ENCODE measurements at places on chromosomes 13 and 19.

DNA sequence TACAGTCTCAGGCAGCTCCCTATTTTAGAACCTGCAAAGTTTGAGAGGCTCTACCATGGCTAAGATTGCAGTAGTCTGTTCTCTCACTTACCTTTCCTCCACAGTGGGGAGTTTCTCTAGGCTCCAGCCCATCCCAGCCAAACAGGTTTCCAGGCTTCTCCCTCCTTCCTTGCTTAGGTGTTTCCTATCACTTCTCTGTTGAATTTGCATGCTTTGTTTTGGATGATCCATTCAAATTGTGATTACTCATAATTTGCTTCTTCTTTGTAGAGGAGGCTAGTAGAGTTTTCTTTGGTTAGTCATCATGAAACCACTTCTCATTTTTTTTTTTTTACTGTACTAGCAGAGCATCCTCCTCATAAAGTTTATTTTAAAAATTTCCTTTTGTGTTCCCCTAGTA, 1242.2 kb upstream of the MIR17HG start:
- DNase-seq, result peak; percentile 1

- DNase-seq, result peak; percentile 51
Observed at GRCh38 chr13:38398711-38399493, 49.3 kb downstream of the UFM1 start.

DNA sequence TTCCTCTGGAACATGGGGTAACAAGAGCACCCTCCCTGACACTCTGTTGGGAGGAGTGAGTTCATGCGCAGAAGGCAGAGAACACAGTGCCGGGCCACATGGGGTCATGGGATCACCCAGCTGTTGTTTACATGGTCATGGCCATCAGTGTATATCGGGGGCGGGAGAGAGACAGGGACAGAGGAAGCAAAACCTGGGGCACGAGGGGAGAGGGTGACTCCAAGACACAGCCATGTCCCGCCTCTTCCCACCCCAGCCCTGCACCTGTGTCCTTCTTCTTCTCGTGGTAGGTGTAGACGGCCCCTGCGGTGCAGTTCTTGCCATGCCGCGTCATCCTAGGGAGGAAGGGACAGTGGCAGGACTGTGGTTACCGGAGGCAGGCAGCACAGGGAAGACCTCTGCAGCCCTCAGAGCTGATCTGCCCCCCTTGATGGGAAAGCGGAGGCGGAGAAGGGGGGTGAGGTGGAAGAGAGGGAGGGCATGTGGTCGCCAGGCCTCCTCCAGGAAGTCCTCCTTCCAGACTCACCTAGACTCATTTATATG, 19.9 kb downstream of the NOSIP start:
- peak; percentile 52 for DNase-seq

DNA sequence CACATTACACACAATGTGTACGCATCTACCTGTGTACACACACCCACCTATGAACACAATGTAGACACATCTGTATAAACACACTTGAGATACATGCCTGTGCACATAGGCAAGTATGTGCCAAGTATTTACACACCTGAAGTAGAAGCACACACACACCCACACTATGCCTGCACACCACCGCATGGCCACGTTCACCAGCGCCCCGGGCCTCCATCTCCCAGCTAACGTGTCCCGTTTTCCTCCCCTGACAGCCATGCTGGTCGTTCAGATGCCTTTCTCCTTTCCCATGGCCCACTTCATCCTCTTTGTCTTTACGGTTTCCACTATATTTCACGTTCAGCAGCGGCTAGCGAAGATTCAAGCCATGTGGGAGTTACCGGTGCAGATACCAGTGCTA, 6.9 kb downstream of the FUT2 start:
- no peak for DNase-seq

DNA sequence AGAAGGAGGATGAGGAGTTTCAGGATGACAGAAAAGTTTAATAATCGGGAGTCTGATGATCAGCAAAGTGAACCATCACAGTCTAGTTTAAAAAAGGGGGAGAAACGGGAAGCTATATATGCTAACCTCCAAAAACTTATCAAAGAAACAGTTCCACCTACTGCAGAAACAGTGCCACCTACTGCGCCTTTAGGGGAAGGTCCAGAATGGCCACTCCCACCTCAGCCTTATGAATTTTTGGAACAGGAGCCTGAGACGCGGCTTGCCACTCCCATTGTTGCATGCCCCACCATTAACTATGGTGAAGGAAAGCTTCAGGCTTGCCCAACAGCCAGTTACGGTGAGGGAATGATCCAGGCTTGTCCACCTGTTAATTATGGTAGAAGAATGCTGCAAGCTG, 929.0 kb downstream of the SLITRK6 start:
- no peak for DNase-seq

- no peak for DNase-seq
Observed at GRCh38 chr19:10374931-10375330, 5.4 kb downstream of the TYK2 start.

GRCh38 chr19:45168767-45169351, 8.1 kb upstream of the NKPD1 start:
- DNase-seq, result no peak

DNA sequence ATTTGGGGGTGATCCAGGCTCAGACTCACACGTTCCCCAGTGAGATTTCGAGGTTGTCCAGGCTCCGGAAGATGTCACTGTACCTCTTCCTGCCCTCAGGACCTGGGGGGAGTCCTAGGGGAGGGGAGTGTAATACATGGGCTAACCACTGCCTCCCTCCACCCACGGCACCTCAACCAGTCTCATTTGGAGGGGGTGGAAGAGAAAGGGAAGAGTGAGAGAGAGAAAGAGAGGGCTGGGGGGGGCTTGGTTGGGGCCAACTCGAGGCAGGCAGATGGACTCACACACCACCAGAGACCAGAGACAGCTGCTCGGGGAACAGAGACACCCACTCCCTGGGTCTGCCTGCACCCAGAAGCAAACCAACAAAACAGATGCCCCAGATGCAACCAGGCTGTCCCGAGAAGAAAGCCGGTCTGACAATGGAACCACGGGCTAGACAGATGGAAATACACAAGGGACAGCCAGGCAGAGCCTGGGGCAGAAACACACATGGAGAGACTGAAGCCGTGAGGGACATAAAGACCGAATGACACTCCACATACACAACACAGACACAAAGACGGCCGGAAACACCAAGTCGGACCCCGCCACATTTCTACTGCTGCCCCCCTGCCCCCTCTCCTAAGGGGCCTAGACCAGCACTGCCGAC, 825 bp downstream of the GMIP start:
- DNase-seq, result peak; percentile 72

DNA sequence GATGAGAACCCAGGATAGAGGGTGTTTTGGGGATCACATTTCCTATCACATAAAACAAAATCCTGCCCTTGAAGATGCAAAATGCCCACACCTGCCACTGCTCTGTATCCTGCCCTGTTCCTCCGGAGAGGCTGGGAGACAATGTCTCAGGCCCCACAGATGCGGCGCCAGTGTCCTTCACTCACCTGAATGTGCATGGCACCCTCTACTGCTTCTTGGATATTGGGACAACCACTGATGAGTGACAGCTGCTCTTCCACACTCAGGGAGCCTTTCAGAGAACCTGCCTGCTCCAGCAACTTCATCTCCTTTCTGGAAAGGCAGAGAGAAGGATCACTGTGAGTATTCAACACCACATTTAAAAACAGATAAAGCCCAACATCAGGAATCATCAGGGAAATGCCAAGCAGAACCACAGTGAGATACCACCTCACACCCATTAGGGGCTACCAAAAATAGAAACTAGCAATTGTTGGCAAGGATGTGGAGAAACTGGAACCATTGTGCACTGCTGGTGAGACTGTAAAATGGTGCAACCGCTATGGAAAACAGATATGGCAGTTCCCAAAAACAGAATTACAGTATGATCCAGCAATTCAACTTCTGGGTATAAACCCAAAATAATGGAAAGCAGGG, 36.4 kb downstream of the CRYL1 start:
- DNase-seq, result peak; percentile 71

- no peak for DNase-seq
Observed at GRCh38 chr13:77991003-77991402, 72.4 kb upstream of the EDNRB start.

DNA sequence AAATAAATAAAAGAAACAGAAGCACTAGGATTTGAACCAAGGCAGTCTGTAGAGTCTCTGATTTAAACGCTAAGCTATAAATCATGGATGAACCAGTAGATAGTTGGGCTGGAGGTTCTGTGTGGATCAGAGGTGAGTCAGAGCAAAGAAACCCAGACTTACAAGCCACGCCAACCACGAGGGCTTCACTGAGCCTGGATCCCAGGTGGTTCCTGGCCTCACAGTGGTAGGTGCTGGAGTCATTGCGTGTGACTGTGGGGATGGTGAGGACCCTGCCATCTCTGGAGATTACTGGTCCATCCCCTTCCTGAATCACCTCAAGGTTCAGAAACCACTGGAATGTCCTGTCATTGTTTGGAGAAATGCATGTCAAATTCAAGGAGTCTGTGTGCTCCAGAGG, 19.3 kb upstream of the CEACAM20 start:
- DNase-seq, result no peak

GRCh38 chr19:3397266-3398022, 31.1 kb downstream of the NFIC start:
- DNase-seq, result peak; percentile 83

DNA sequence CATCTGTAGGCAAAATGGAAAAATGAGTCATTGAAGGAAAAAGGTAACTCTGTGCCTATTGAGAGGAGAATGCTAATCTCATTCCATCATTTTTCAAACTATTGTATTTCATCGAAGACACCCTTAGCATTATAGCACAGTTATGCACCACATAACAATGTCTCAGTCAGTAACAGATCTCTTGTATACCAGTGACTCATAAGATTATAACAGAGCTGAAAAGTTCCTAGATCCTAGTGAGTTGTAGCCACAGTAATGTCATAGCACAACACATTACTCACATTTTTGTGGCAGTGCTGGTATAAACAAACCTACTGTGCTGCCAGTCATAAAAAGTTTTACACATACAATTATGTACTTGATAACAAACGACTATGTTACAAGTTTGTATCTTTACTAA, 1077.6 kb downstream of the DIAPH3 start:
- DNase-seq, result peak; percentile 1

DNA sequence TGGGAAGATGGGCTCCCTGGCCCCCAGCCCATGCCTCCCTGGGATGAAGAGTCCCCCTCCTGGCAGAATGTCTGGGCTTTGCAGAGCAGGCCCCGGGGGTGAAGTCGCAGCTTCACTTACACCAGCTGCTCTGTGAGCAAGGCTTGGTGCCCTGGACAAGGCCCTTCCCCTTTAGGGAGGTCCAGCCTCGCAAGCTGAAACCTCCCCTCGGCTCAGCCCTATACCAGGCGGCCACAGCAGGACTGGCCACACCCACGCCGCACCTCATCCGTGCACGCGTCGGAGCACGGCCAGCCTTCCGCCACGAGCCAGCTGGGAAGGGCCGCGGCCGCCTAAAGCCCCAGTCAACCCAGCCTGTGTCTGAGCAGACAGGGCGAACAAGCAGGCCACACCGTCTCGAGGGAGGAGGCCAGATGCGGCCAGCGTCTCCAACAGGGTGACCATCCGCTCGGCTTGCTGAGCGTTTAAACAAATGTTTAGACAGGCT, 83.2 kb upstream of the MCF2L start:
- peak; percentile 92 for DNase-seq

DNA sequence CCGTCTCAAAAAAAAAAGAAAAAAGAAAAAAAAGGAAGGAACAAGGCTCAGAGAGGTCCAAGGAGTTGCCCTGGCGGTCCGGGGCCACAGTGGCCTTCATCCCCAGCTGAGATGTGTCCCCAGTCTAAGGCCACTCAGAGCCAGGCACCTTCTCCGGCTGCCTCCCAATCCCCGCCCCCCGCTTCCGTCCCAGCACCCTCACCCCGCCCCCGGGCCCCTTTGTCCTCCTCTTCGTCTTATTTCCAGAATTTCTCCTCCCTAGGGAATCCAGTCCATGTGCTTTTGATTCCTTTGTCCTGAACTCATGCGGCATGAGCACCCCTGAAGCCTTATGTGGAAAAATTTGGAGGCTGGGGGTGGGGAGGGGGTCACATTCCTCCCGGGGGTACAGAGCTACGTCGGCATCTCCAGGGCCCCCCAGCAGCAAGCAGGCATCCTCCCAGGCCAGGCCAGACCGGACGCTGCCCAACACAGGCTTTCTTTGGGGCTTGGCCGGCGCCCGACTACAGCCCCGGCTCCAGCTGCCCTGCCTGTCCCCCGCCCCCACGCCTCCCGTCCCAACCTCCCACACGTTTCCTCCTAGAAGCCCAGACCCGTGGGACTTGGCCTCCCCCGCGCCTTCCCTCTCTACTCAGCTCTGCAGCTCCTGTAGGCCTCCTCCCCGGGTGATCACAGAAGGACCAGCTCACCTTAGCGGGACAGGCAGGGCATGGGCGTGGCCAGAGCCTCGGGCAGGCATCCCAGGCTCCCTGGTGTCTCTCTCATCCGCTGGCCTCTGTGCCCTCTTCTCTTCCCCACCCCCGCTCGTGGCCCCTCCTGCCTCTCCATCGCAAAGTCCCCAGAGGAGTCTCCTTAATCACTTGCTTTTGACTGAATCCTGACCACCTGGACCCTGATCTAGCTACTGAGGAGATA, 17.8 kb upstream of the ADGRE5 start:
- peak; percentile 51 for DNase-seq

DNA sequence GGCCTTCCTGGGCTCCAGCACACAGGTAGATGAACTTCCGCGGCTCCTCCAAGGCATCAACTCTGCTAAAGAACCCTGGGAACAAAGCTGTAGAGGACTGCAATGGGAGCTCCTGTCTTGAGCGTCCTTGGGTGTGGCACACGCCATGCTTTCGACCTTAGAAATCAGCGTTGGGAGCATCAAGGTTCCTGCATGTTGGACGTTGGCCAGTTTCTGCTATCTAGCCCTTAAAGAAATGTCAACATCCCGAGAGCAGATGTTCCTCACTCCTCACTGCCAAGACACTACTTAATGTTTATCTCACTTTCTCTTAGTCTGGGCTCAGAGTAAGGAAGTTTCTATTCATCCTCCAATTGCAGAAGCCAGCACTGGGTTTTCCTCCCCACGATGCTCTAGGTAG, 70.6 kb upstream of the MEDAG start:
- no peak for DNase-seq

GRCh38 chr13:31015199-31015598, 82.7 kb downstream of the TEX26 start:
- no peak for DNase-seq

GRCh38 chr19:28998974-28999373, 214.0 kb downstream of the UQCRFS1 start:
- DNase-seq, result no peak

GRCh38 chr13:31172001-31172400, 10.3 kb upstream of the HSPH1 start:
- no peak for DNase-seq

All from myocyte (in vitro differentiated cells).